ENCODE measurements at places on chromosomes 12 and 14. TPM values are rescaled to one million over a fixed set of nuclear protein-coding genes. Genes with fewer than 3 reads are reported as not detected.

The KRT4 gene
- total RNA-seq: 0.23 TPM

The LRFN5 gene
- total RNA-seq: 4.1 TPM

DNA sequence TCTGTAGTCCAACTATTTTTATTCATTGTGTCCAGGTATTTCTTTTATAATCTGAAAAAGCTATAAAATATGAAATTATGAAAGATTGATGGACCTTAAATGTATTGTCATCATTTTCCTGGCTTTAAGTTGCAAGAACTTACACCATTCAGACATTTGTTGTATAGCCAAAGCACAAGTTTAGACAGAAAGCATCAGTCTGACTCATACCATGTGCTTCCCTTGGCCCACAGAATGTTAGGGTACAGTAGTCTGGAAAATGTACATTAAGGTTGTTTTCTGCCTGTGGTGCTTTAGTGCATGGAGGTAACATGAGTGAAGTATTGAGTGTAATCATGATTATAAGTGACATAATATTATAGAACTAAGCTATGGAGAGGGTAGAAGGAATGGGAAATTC lies 1002.5 kb downstream of the BCL11B start:
- DNase-seq: no peak

DNA sequence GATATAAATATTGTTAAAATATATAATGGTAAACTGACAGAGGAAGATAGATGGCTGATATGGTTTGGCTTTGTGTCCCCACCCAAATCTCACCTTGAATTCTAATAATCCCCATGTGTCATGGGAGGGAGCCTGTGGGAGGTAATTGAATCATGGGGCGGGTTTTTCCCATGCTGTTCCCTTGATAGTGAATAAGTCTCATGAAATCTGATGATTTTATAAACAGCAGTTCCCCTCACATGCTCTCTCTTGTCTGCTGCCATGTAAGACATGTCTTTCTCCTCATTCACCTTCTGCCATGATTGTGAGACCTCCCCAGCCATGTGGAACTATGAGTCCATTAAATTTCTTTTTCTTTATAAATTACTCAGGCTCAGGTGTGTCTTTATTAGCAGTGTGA lies 46.3 kb downstream of the PTCSC3 start:
- no peak for DNase-seq

The OR4K13 gene
- not detected for total RNA-seq

Data from esophagus muscularis mucosa (tissue), 4 donors.